Subcutaneous preadipocyte (primary cell): ENCODE measurements at places on chromosomes 6 and 20. TPM values are rescaled to one million over a fixed set of nuclear protein-coding genes. Genes with fewer than 3 reads are reported as not detected.

EYS gene
- under 0.01 and 0.39 TPM in 2 replicates for total RNA-seq

PLCB4 gene
- total RNA-seq = 0.78 and 1.5 TPM in 2 replicates

HSPA1L gene
- total RNA-seq = 0.37 and 0.39 TPM in 2 replicates

FAM83B gene
- not detected in 2 replicates for total RNA-seq

CGAS gene
- 3.3 and 10.9 TPM in 2 replicates for total RNA-seq

BAG2 gene
- total RNA-seq = 18.7 and 24.4 TPM in 2 replicates

LTB gene
- not detected in 2 replicates for total RNA-seq

ARFGEF3 gene
- under 0.01 and 0.20 TPM in 2 replicates for total RNA-seq
